ENCODE measurements at places on chromosomes 1 and 21.

DNA sequence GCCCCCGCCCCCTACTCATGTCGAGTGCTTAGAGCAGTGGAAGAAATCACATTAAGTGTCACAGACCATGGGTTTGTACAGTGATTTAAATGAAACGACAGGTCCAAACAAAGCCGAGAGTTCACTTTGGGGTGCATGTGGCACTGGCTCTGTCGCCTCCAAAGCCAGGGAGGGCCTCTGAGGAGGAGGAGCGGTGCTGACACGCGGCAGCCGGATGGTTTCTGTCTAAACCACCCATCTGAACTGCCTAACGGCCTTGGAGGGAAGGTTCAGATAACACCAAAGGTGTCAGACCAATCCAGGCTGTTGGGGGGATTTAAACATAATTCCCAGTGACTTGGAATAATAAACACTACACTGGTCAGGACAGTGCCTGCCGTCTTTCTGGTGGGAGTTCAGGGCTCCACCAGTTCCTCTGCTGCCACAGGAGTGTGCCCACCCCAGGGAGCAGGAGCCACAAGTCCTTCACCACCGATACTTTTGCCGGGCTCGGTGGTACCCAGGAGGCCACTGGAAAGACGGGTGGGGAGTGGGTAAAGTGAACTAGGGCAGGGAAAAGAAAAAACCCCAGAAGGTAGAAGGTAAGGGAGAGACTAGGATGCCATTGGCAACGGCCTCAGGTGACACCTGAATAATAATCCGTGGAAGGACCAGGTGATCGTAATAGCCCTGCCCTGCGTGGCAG lies 78.2 kb downstream of the SLC66A1 start:
- DNase-seq = no peak

DNA sequence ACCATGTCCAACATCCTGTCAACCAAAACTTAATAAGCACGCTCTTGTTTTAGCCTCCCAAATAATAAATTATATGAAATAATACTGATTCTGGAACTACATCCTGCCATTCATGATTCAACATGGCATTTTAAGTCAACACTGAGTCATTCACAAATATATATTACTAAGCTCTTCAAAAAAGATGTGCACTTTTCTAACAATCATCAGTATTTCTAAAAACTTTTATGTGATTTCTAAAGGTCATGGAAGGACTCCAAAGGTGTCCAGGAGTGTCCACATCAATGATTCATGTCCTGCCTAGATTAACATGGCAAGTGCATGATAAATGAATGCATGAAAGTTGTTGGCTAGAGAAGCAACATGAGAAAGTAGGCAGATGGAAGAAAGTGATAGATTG lies 51.6 kb downstream of the NEGR1 start:
- DNase-seq = no peak

GRCh38 chr1:180470031-180470430 lies 32.3 kb downstream of the ACBD6 start:
- DNase-seq = no peak

- no peak for DNase-seq
These were observed 87.9 kb upstream of the HMCN1 start for GRCh38 chr1:185646202-185646683.

- no peak for DNase-seq
These were observed 40.3 kb upstream of the COL18A1 start for GRCh38 chr21:45364468-45365185.

DNA sequence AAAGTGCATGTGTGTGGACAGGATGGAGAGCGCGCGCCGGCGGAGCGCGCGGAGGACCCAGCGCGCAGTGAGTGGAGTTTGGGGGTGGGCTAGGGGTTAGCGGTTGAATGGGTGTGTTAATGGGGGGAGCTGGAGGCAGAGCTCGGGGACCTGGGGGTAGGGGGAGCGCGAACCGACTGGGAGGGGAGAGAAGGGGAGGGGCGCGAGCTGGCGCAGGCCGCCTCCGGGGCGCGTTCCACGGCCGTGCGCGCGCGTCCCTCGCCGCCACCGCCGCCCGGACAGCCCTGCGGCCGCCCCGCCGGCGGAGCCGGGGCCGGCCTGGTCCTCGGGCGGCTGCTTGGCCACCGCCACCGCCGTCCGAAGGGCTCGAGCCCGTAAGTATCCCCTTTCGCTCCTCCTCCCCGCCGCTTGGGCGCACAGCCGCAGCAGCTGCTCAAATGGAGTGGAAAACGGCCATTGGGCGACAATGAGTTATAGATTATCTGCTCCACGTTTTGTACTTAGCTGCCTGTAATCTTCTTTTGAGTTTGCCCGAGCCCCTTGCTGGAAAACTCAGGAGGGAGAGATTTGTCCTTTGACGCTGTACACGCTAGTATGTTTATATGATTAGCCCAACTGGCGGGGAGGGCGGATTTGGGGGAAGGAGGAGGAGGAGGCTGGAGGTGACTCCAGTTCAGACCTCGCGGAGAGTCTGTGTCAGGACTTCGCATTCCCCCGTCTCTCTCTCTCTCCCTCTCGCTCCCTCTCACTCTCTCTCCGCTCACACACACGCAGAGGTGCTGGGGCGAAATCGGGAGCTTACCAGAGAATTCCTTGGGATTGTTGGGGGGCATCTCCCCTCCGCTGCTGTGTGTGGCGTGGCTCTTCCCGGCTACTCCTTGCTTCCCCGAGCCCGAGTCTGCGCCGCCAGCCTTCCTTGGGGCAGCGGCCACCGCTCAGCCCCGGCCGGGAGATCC lies at the start of gene ADGRL2:
Gene ADGRL2, plus strand, starts transcription at position 240 of the 956 bp plus-strand sequence. CDS start 36,051 bp downstream, outside the sequence.
- no peak for DNase-seq

- no peak for DNase-seq
These were observed 166.8 kb upstream of the IVNS1ABP start for GRCh38 chr1:185483664-185484450.

GRCh38 chr1:69611316-69611715 lies 43.6 kb downstream of the LRRC7 start:
- DNase-seq = no peak

DNA sequence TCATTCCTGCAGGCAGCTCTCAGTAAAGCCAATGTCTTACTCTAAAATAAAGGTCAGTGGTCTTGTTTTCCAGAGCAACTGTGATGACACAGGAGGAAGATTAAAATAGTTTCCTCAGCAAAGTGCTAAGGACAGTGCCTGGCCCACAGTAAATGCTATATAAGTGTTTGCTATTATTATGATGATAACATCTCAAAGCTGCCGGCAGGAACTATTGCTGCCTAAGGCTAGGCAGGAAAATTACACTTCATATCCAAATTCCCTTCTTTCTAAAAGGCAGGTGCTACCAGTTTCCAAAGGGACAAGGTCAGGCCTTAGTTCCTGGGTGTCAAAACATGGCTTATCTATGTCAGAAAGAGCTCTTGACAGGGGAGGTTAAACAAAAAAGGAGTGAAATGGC lies 401.3 kb downstream of the HHAT start:
- no peak for DNase-seq

DNA sequence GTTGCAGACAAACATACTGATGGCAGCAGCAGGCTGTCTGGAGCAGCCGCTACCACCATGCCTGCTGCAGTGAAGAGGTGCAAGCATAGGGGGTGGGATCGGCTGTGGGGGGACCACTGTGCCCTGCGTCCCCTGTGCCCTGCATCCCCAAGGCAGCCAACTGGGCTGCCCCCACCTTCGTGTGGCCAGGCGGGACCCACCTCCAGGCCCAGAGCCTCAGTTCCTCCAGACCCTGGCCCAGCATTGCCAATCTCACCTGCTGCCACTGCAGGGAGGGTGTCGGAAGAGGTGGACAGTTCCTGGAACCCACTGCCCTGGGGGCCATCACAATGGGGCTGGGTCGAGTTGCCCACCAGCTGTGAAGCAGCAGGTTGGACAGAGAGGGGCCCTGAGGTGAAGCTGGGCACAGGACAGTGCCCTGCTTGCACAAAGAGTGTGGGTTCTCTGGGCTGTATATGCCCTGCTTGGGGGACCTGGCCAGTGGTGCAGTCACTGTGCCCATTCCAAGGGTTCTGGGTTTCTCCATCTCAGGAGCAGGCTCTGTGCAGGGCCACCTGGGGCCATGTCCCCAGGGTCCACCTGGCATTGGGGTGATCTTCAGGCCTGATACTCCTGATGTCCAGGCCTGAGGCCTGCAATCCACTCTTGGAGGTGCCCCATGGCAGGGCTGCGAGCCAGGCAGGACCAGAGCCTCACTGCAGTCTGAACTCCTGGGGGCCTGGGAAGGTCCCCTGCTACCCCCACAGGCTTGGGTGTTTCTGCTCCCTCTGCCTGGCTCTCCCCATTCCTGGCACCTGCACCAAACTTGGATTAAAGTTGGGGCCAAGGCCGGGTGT lies 261.4 kb upstream of the NRIP1 start:
- no peak for DNase-seq

DNA sequence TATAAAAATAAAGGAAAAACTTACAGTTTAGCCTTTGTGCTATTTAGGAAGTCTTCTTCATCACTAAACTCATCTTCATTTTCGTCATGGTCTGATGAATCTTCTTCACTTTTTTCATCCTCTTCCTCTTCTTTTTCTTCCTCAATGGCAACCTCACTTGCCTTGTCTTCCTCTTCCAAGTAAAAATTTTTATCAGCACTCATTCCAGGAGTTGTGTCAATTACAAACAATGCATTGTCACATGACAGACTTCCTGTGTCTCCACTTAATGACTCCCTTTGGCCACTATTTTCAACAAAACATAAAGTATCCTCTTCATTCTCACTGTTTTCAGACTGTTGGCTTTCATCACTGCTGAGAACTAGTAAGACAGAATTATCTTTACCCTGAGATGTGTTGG lies 2.8 kb downstream of the DNTTIP2 start:
- DNase-seq = no peak

DNA sequence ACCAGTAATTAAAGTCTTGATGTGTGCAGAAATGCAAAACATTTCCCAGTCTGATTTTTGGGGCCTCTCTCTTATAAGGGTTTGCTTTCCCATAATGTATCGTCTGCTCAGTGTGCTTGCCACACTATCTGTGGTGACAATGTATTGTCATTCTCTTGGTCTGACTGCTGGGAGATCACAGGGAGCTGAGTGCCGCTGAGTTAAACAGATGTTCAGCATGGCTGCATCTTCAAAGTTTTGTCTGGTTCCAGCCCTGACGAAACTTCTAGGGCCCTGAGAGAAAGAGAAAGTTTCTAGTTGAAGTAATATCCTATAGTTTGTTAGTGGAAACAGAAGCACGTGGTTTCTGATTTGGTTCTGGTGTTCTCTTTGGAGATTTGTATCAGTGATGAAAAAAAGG lies 42.6 kb downstream of the DNM3 start:
- no peak for DNase-seq

- no peak for DNase-seq
These were observed 13.6 kb upstream of the TRIM17 start for GRCh38 chr1:228430243-228430642.

DNA sequence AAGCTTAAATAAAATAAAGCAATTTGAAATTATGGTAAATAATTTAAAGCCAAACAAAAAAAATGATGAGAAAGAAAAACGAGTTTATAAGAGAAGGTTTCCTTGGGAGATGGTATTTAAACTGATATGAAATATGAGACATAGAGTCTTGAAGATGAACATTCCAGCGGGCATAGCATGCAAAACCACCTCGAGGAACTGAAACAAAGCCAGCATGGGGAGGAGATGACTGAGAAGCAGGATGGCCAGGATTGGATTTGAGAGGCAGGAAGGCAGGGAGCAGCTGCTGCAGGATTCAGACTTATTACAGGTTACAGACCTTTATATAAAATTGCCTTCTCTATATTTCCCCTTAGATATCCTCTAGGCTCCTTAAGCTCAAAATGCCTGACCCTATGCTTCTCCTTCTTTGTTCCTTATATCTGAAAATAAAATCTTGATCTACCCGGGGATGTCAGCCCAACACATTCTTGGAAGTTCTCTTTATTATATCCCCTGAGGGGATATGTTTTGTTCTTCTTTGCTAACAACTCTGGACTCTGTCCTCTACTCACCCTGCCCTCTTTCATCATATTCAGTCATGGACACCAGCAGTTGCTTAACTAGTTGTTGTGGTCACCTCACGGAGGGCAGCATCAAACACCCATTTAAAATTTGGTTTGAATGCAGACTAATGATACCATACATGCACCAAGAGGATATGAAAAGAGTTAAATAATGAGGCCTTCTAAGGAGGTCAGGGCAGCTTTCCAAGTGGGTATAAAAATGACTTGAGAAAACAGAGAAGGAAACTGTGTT lies 719.1 kb upstream of the B3GALT2 start:
- DNase-seq = no peak

DNA sequence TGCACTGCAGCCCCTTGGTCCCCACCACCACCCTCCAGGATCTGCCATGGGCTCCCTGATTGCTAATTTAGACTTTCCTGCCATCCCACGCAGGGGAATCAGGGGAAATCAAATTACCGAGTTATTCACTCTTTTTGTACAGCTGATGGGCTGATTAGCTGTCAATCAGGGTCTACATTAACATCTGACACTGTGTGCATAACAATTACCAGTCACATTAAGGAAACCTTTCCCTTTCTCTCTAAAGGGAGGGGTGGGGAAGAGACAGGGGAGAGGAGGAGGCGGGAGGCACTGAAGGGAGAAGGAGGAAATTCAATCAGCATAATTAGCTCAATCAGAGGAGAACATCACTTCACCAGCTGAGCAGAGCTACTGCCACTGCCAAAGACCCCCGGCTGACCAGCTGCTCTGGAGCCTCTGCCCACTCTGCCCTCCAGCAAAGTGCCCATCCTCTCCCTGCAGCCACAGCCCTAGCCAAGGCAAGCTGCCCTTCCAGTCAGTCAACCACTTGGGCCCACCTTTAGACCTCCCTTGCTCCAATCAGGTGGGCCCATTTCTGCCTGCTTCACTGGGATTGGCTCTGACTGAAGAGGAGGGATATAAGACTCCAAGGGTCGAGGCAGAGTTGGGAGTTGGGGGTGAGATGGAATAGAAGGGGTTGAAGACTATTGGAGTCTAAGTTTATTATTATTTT lies 199.3 kb upstream of the ZC3H12A start:
- no peak for DNase-seq

- no peak for DNase-seq
These were observed 21.1 kb upstream of the EPHB2 start for GRCh38 chr1:22689505-22689904.

- DNase-seq = no peak
These were observed 285.3 kb upstream of the C1orf105 start for GRCh38 chr1:172135076-172135672.

- DNase-seq = no peak
These were observed 355.1 kb downstream of the GPATCH2 start for GRCh38 chr1:217275655-217276398.

- DNase-seq = no peak
These were observed 31.3 kb upstream of the ANGPTL7 start for GRCh38 chr1:11157867-11158266.

DNA sequence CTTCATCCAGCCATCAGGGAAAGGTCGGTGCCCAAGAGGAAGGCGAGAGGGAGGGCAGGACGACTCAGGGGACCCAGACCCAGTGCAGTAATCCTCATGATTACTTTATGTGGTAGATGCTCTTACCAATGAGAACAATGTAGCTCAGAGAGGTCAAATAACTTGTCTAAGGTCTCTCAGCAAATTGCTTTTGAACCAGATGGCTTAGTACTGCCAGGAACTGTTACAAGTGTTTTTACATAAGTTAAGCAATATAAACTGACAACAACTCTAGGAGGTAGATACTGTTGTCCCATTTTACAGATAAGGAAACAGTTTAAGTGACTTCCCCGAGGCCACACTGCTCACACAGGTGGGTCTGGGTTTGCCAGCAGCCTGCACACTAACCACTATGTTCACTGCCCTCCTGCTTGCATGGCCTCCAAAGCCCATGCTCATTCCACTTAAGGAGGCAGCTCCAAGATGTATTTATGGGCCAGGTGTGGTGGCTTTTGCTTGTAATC lies 111.7 kb downstream of the LACTBL1 start:
- DNase-seq = no peak
